ENCODE measurements at places on chromosomes 1 and 21.

GRCh38 chr1:177355575-177355974 is 184.8 kb downstream of the BRINP2 start:
- peak; percentile 58 for DNase-seq

GRCh38 chr1:170168265-170168664 is 22.5 kb downstream of the NTMT2 start:
- DNase-seq: peak; percentile 36

- no peak for DNase-seq
Measured at GRCh38 chr21:29613021-29613420, 314.3 kb downstream of the BACH1 start.

- peak; percentile 52 for DNase-seq
Measured at GRCh38 chr1:13899856-13900255, 199.9 kb downstream of the PRDM2 start.

- DNase-seq: no peak
Measured at GRCh38 chr1:9416506-9416905, 122.8 kb upstream of the SLC25A33 start.

- DNase-seq: no peak
Measured at GRCh38 chr1:63698001-63698838, 75.6 kb upstream of the ROR1 start.

DNA sequence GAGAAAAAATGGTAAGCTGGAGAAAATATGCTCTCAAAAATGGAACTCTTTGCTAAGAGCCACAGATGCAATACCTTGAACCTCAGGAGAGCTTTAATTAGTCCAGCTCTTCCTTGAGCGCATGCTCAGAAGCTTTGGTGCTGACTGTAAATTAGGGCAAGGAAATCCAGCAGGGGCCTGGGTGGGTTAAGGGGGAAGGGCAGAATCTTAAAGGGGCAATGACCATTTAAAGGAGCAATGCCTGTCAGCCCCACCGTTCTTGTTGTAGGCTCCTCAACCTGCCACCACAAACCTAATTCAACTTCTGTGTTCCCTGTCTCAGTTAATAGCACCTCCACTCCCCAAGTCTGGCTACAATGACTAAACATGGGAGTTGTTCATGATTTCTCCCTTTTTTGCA is 6.8 kb upstream of the SLC22A15 start:
- DNase-seq: no peak

DNA sequence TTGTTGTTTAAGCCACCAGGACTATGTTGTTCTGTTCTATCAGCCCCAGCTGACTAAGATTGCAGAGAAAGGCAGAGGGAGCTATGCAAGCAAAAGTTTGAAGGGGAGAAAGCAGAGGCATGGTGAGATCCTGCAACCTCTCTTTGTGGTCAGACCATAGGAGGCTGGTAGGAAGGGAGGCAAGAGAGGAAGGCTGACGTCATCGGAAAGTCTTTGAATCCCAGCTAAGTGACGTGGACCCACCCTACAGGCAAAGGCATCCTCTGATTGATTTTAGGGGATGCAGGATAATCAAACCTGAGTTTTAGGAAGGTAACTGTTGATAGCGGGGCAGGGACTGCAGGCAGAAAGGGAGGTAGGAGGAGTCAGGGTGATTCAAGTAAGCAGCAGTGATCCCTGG is 23.3 kb upstream of the TNNI1 start:
- DNase-seq: peak; percentile 51

GRCh38 chr1:85611856-85612255 is 31.3 kb downstream of the CCN1 start:
- DNase-seq: peak; percentile 99

GRCh38 chr1:246108278-246108925 is 398.7 kb downstream of the SMYD3 start:
- no peak for DNase-seq

DNA sequence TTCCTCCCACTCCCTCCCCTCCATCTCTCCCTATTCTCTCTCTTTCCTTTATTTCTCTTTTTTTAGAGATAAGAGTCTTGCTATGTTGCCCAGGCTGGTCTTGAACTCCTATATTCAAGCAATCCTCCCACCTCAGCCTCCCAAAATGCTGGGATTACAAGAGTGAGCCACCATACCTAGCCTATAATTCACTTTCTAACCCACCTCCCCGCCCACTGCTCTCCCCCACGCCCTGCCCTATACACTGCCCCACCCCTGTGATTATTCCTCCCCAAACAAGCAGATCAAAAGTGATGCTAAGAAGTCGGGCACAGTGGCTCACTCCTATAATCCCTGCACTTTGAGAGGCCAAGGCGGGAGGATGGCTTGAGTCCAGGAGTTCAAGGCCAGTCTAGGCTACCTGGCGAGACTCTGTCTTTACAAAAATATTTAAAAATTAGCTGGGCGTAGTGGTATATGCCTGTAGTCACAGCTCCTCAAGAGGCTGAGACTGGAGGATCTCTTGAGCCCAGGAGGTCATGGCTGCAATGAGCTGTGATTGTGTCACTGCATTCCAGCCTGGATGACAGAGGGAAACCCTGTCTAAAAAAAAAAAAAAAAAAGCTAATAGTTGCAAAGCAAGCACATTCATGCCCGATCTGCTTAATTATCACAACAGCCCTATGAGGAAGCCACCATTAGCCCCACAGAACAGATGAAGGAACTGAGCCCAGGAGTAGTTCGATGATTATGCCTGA is 12.8 kb upstream of the E2F2 start:
- DNase-seq: no peak

DNA sequence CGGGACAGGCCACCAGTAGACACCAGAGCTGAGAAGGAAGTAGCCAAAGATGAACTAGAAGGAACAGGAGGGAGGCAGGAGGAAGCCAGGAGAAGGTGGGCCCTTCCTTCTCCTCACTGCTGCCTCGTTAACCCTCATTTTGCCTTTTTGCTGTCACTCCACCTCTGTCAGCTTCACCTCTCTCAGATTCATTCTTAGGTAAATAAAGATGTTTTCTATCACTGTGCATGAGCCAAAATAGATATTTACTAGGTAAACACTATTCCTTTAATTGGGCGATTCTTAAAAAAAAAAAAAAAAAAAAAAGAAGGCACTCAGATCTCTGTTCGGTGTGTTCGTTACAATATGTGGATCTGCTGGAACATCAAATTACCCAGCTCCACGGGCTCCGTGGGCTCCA is 112.3 kb downstream of the GLUL start:
- no peak for DNase-seq

- DNase-seq: no peak
Measured at GRCh38 chr1:167229719-167230385, 9.2 kb downstream of the POU2F1 start.

- no peak for DNase-seq
Measured at GRCh38 chr1:109204484-109204883, 9.2 kb upstream of the SARS1 start.

DNA sequence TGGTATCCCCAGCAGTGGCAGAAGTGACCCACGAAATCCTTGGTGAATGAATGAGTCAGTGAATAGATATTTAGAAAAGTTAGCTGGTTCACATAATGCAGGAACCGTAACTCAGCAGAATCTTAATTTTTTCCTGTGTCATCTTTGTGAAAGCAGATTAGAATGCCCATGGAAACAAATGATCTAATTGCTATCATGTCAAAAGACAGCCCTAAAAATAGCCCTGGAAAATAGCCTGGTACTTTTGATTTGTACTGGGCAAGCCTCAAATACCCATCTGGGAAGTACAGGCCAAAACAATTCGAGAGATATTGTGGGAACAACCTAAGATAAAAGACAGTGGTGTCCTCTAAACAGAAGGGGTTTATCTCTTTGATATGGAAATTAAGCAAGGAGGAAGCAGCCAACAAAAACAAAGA is 21.1 kb downstream of the FYB2 start:
- peak; percentile 25 for DNase-seq

GRCh38 chr1:168136709-168137514 is at the start of gene GPR161:
Gene GPR161 (minus strand): TSS chr1:168136930. CDS start chr1:168104850, 32,080 bp downstream.
- peak; percentile 38 for DNase-seq

- DNase-seq: no peak
Measured at GRCh38 chr21:38777531-38777930, 28.2 kb upstream of the ETS2 start.

DNA sequence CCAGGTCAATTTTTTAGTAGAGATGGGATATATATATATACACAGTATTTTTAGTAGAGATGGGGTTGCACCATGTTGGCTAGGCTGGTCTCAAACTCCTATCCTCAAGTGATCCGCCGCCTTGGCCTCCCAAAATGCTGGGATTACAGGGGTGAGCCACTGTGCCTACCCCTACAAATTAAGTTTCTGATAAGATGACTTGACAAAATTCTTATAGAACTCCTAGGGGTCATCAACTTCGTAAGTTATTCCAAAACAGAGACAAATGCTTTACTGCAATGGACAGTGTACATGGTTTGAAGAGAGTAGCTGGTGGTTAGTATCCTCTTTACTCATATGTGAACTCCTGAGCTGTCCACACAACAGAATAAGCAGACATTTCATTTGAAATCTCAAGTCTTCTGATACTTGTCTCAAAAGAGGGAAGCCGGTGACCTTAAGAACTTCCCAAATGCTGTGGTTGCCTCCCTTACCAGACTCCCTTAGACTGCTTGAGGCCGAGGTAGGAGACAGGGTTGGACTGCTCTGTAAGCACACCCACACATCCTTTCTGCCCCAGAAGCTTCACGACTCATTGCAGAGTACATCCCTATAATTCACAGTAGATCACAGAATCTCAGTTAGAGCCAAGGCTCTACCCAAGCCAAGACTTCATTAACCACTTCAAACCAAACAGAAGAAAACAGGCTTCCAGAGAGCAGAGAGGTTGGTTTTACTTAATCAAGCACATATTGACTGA is 244.1 kb upstream of the IRF2BP2 start:
- DNase-seq: no peak

GRCh38 chr1:231856894-231857293 is 230.3 kb downstream of the DISC1 start:
- peak; percentile 20 for DNase-seq

DNA sequence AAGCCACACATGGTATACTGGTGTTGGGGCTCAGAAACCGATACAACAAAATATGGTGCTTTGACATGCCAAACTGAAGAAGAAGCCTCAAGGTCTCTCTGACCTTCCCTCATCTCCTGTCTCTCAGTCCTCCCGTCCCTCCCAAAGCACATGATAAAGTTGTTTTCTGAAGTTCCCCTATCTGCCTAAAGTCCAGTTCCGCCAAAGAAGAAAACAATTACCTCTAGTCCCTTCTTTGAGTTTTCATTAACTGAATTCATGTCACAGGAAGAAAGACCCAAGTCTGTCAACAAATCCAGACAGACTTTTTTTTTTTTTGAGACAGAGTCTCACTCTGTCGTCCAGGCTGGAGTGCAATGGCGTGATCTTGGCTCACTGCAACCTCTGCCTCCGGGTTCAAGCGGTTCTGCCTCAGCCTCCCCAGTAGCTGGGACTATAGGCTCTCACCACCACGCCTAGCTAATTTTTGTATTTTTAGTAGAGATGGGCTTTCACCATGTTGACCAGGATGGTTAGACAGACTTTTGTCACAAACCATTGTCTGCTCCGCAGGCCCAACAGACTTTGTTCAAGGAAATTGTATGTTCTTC is 32.2 kb upstream of the SLC2A1 start:
- no peak for DNase-seq

GRCh38 chr1:203340112-203340790 is 10.7 kb downstream of the FMOD start:
- DNase-seq: peak; percentile 89

DNA sequence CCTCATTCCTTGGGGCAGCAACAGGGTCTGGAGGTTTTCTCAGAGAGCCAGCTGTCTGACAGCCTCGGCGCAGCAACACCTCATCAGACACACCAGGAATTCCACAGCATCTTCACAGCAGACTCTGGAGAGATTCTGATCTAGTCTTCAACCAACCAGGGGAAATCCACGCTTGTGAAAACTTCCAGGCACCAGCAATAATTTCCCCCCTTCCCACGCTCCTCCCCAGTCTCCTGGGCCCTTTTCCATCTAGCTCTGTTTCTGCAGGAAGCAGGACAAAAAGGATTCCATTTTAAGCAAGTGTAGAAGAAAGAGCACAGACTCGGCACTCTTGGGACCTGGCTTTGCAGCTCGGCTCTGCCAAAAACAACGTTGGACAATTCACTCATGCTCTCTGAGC is 44.3 kb upstream of the CAPZB start:
- DNase-seq: peak; percentile 16

DNA sequence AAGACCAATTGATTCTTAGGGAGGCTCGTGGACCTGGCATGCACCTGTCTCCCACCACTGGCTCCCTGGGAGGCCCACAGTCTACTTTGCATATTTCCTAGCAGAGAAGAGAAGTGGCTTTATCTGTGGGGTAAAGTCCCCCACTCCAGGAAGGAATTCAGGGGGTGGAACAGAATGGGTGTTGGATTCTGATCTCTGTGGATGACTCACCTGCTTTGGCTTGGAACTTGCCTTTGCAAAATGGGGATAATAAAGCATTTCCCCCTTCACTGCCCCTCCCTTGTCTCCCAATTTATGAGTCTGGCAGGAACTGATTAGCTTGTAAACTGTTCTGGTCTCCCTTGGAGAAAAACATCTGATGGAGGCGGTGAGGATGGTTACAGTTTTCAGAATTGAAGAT is 21.2 kb upstream of the OTUD3 start:
- DNase-seq: no peak

DNA sequence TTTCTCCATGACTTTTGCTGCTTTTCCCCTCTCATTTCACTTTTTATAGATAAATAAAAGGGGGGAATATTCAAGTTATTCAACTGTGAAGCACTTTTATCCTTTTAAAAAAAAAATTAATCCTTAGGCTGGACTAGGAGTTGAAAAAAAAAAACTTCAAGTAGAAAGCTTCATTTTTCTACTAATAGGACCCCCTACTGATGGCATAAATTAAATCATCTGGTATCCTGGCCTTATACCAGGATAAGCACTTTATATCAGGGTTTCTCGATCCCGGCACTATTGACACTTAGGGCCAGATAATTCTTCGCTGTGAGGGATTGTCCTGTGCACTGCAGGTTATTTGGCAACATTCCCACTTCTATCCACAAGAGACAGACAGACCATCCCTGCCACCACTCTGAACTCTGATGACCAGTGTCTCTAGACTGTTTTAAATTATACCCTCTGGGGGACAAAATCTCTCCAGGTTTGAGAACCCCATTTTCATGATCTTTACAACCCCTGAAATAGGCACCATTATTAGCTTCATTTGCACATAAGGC is 17.6 kb downstream of the USP33 start:
- no peak for DNase-seq

DNA sequence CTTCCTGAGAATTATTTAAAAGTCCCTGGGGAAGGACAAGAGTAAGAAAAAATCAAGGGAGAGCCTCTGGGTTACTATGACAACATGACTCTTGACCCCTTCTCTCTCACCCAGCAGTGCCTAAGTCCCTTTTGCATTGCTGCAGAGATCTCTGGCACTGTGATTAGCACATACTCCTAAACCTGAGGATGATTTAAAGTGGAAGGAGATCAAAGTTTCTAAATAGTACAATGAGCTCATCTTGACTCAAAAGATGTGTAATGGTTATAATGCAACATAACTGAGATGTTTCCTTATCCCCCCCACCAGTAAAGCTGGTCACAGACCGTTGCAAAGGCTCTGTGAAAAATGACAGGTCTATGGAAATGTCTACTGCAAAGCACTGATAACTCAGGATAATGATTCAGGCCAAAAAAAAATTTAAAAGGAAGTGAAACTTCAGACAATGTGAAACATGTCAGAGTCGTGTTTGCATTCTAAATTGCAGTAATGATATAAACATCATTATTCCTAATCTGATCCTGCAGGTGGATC is 519.2 kb downstream of the KIF26B start:
- DNase-seq: peak; percentile 53

- peak; percentile 38 for DNase-seq
Measured at GRCh38 chr1:110005971-110006370, 21.4 kb downstream of the AHCYL1 start.

GRCh38 chr1:13492711-13493110 is 21.1 kb downstream of the LRRC38 start:
- no peak for DNase-seq
